ENCODE measurements at places on chromosomes 5 and 9.

DNA sequence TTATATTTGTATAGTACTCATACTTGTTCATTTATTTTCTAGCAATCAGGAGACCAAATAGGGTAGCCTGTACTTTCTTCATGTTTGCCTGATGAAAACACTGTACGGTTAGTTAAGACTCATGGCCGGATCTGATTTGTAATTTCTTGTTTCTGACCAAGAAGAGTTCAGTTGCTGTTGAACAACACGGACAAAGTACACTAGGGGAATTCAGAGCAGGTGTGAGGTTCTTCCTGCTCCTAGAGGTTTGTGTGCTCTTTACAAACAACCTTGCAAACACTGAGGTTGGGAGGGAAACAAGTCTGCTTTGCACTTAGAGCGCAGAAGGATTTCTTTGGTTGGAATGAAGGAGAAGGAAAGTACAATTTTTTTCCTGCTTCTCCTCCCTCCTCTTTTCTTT is 69.7 kb downstream of the TRIO start:
- peak; percentile 14 for DNase-seq

DNA sequence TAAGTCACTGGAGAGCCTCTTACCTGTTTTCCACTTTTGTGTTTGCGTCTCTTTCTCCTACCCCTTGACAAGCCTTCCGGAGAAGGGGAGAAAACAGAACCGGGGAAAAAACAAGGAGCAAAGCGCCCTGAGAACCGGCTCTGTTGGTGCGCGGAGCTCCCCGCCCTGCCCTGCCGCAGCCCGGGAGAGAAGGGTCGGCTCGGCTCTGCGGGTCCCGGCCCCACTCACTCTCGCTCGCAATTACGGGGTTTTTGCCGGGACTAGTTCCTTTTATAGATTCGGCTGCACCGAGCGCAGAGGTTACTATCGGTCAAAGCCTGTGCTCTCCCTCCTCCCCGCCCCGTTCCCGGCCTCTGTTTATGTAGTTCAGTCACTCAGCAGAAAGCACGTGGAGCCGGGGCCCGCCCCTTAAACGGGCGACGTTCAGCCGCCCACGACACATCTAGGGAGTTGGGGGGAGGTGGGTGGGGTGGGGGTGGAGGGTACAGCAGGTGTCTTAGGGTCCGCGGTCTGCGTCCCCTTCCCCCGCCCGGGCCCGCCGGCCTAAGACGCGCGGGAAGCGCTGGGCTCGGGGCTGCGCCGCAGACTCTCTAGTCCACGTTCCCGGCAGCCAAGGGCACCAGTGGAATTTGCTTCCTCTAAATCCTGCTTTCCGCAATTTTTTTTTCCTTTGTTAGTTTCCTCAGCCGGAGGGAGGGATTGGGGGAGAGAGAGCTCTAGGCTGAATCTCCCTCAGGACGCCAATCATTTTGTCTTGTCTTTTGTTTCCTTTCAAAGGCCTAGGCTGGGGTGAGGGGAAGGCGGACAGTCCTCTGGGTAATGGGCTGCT is at the start of gene ABCA1:
Gene ABCA1 (minus strand): TSS at position 244 of the 829 bp plus-strand sequence. CDS start 24,476 bp downstream, outside the sequence.
- peak; percentile 95 for DNase-seq

- DNase-seq = no peak
Measured at GRCh38 chr9:87698069-87698809, 27.7 kb upstream of the CTSL start.

- no peak for DNase-seq
Measured at GRCh38 chr5:122141751-122142150, 12.4 kb downstream of the ZNF474 start.

DNA sequence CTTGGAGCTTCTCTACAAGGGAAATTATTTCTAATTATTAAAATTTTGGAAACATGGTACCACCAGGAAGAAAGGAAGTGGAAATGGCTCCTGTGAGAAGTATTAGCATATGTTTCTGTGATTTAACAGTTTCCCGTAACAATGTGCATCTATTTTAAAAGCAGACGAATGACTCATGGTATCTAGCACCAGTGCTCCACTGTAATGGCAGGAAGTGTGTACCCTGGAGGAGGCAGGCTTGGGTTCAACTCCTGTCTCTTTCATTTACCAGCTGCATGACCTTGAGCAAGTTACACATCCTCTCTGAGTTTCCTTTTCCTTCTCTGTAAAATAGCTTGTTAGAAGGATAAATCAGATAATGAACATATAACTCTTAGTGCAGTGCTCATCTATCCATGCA is 41.0 kb upstream of the ANGPTL2 start:
- DNase-seq = no peak

DNA sequence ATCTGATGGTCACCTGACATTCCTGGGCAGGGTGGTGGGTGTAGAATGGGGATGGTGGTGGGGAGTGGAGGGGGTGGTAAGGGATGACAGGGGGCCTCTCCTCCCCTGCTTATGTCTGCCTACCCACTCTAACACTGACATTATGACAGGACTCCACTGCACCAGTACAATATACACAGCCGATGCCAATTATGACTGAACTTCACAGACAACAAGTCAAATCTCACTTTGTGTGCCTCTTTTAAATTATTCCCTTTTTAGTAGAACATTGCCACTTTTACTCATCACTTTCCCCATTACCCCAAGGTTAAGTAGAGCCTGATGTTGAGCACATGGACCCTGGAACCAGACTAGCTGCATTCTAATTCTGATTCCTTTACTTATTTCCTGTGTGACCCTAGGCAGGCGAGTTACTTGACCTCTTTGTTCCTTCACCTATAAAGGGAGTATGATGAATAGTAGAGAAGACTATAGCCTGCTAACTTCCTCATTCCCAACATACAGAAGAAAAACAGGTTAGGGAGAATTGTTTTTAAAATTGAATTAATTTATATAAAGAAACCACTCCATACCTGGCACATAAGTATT is 464.7 kb downstream of the DMRT2 start:
- no peak for DNase-seq

- no peak for DNase-seq
Measured at GRCh38 chr5:92627186-92627585, 953.8 kb downstream of the NR2F1-AS1 start.

DNA sequence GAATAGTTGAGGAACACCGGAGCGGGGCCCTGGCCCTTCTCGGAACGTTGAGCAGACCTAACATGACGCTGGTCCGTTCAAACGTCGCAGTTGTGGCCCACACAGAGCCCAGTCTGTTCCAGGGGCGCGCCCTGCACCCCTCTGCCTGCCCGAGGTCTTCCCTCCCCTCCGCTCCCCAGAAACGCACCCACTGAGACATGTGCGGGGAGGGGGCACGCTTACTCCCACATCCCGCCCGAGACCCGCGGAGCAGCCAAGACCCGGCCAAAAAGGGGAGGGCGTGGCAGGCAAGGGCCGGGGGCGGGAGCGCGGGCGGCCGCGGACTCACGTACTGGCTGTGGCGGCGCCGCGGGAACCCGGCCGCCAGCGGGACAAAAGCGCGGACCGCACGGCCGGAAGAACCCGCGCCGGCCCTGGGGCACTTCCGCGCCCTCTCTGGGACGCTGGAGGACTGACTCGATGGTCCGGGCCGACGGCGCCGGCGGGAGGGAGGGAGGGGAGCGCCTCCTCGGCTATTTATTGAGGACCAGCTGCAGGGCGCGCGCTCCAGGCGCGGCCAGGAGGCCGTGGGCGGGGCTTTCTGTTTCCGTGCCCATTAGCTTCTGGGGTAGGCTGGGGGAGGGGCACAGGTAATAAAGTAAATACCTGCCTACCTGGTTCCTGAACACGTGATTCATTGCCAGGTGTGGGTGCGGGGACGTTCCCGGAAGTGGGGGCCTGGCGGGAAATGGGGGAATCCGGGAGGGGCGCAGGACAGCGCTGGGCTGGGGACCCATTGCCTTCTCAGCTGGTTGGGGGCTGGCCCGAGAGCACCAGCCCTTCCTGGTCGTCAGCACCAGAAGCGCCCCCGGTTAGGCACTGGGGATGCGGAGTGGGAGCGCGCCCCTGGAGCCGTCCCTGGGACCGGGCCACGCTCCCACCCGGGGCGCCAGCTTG is at the start of gene ZFP62:
Gene ZFP62 (minus strand): TSS at position 390 of the 936 bp plus-strand sequence. CDS start 57 bp downstream, at position 333.
- DNase-seq = peak; percentile 96

DNA sequence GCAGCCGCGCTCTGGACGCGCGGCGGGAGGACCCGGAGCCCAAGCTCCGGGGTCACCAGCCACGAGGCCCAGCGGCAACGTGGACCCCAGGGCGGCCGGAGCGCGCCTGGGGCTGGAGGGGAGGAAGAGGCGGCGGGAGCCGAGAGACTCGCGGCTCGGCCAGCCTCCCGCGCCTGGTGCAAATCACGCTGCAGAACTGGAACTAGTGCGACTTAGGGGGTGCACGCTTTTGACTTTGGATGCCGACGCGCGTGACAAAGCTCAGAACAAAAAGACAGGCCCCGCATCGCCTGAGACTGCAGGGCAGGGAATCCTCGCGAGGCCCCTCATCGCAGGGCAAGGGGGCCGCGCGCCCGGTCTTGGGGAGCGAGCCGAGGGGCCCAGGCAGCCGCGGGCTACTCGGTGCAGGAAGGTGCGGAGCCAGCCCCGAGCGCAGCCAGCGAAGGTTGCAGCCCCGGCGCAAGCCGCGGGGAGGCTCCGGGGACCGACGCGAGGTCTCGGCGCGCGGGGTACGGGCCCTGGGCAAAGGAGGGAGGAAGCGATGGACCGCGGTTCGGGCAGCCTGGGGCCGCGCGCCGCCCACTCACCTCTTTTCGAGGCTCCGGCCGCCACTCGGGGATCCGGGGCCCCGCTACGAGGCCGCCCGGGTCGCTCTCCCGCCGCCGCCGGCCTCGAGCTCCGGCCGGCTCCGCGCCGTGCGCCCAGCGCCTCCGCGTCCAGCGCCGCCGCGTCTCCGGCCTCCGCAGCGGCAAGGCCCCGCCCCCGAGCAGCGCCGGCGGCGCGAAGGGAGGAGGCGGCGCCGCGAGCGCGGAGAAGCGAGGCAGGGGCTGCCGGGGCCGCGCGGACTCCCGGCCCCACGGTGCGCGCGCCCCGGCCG is at the start of gene GOLM1:
Gene GOLM1 (minus strand): TSS at position 735 of the 877 bp plus-strand sequence. CDS start 20,238 bp downstream, outside the sequence.
- peak; percentile 25 for DNase-seq

DNA sequence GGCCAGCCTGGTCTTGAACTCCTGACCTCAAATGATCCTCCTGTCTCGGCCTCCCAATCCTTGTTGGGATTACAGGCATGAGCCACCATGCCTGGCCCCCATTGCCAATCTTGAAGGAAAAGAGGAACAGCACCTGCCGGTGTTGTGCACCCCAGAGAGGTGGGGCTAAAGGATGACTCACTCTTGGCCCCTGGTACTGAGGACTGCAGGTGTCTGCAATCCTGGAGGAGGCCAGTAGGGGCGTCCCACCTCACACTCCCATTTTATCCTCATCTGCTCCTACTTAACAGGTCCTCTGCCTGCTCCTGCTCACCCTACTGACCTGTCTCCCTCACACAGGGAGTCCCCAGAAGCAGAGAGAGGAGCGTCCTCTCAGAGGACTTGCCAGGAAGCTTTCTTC is 390.4 kb downstream of the ARHGEF28 start:
- peak; percentile 27 for DNase-seq

DNA sequence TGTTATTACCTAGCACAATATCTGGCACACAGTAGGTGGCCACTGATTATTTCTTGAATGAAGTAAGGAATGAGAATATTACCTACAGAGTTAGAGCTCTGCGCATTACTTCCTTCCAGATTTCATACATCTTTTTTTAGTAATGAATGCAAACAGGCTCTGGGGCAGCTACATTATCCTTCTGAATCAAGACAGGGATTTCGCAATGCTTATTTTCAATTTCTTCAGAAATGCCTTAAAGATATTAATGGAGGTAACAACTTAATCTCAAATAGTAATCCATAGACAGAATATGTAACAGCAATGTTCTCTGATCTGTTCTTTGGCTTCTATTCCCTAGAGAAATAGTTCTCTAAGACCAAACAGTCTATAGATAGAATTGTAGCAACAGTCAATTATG is 32.6 kb downstream of the CDKN2A start:
- no peak for DNase-seq

GRCh38 chr5:180140079-180140554 is 68.6 kb upstream of the RNF130 start:
- DNase-seq = no peak

DNA sequence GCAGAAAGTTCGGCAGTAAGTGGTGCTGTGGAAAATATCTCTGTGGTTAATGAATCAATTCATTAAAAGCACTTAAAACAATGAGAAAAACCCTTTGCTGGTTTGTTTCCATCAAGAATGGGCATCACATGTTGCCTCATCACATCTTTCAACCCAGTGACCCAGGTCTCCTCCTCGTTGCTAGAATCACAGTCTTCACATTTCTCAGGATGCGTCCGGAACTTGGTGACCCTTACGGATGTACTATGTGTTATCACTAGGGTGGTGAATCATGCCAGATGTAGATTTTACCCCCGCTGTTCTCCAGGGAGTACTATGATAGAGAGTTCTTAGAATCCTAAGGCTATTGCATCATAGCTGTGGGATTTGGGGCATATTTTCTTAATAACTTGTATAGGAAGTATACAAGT is 217.9 kb upstream of the KLF4 start:
- DNase-seq = no peak

DNA sequence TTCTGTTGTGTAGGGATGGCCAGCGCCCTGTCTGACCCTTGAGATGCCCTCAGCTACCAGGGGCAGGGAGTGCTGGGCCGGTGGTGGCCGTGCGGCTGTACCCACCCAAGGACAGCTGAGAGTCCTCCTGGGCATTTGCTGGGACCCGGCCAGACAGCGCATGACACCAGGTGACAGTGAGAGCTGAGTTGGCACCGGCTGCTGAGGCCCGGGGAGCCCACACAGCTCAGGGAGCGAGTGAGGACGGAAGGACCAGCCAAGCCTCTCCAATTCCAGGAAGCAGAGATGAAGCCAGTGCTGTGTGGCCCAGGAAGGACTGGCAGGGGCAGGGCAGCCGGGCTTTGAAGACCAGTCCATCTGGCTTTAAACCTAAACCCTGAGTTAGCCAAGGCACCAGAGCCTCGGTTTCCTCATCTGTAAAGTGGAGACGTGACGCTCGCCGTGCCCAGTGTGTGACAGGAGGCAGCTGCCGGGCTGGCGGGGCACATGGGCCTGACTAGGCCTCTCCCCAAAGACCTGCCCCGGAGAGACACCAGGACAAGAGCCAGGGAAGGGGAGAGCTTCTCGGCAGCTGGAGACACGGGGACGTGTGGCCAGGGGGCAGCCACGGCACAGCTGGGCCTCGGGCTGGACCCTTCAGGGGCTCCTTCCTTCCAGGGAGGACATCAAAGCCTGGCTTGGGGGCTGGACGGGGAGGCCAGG is 3.0 kb upstream of the AGPAT2 start:
- DNase-seq = no peak

DNA sequence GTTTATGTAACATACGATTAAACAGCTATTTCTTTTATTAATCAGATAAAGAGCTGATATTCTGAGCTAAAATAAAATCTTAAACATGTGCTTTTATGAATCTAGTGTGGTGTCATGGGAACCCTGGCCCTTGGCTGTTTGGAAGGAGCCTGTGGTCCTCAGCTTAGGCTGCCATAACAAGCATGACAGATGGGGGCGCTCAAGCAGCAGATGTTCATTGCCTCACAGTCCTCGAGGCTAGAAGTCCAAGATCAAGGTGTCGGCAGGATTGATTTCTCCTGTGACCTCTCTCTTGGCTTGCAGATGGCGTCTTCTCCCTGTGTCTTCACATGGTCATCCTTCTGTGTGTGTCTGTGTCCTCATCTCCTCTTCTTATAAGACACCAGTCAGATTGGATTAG is 448.2 kb downstream of the GADD45G start:
- no peak for DNase-seq

- no peak for DNase-seq
Measured at GRCh38 chr9:37617832-37618231, 25.4 kb upstream of the TOMM5 start.

GRCh38 chr5:134394932-134395331 is 16.7 kb downstream of the CDKN2AIPNL start:
- DNase-seq = no peak

- no peak for DNase-seq
Measured at GRCh38 chr9:92709954-92710353, 40.0 kb upstream of the IPPK start.

- no peak for DNase-seq
Measured at GRCh38 chr5:99586878-99587277, 658.1 kb upstream of the CHD1 start.

All from common myeloid progenitor, CD34-positive (primary cell).